T-helper 22 cell (primary cell): ENCODE measurements at places on chromosomes 2 and 18.

DNA sequence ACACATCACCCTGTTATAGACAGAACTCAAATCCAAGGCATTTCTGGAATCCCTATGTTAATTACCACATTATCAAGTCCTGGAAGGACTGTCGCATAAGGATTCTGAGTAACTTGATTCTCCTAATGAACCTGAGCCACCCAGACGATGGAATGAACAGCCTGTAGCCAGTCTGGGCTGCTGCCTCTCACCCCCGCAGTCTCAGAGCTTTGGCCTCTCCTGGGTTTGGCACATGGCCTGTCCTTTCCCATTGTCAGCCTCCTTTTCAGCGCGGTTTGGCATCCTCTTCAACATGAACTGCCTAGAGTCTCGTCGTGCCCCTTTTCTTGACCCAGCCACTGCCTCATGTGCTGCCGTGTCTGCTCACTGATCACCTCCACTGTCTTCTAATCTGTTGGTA, 147.6 kb downstream of the SLC8A1 start:
- DNase-seq, result no peak

DNA sequence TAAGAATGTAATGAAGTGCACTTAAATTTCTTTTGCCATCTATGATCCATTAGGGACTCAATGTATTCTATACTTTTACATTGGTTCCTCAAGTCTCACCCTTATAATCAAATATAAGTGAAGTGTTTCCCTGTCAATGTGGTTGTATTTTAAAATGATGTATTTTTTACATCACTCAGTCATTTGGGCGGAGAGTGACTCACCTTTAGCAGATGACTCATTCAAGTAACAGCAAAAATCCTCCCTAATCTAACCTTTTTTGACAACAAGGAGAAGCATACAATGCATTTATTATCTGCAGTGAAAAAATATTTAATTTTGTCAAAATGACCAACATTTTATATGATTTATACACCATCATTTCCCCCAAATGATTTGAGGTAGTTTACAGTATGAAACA, 94.4 kb downstream of the FANCL start:
- no peak for DNase-seq

DNA sequence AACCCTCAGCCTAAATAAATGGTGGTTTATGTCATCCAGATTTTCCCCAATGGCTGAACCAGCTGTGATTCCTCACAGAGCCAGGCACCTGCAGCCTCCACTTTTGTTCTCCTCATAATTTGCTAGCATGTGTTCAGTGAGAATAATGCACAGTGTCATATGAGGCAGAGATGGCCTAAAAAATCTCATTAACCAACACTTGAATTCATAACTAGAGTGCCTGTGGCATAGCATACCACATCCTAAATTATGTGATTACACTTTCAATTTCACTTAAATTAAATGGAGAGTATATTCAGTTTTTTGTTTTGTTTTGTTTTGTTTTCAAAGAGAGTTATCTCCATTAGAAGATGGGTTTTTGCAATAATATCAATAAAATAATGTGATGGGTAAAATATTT, 488.0 kb downstream of the CBLN2 start:
- no peak for DNase-seq

DNA sequence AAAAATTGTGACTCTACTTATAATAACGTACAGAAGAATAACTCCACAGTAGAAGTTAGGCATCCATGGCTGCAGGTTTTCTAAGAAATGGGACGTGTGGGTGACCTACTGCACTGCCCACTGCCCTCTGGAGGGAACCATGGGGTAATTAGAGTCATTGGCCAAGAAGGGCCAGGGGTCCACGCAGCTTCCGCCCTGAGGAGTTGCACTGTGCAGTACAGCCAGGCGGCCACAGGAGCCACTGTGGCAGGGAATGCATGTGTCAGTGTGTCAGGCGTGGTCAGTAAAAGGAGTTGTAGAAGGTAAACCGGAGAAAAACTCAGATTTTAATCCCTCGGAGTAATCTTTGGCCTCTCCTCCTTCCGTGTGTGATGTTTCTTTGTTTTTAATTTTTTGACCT, 24.8 kb downstream of the NCK2 start:
- no peak for DNase-seq

DNA sequence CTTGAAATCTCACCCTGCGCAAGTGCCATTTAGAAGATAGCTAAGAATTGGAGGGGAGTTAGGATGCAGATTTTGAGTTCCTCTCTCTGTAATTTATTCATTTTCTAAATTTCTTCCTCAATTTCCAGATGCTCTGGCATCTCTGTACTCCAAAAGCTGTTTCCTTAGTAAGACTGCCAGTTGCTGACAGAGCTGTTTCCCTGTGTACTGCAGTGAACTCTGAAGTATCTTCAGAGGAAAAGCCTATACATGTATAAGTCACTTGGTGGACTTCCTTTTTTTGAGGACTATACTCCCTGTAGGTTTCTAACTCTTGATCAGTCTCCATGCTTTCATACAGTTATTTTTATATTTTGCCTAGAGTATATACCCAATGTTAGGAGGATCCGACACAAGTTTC, 1.5 kb upstream of the RESP18 start:
- DNase-seq, result no peak

DNA sequence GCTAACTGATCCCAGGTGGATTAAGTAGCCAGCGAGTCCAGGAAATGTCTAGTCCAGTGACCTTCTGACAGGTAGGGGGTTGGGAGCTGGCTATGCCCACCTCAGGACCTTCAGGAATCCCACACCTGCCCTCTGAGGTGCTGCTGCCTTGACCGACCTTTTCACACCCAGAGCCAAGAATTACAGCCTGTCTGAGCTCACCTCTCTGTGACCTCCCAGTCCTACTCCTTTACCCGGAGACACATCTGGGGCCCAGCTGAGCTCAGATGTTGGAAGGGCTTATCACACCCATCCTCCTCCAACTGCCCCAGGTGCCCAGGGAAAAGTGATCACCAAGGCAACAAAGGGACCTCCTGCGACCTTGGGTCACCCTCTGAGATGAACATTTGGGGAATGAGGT, 413.3 kb upstream of the TNP1 start:
- DNase-seq, result no peak

DNA sequence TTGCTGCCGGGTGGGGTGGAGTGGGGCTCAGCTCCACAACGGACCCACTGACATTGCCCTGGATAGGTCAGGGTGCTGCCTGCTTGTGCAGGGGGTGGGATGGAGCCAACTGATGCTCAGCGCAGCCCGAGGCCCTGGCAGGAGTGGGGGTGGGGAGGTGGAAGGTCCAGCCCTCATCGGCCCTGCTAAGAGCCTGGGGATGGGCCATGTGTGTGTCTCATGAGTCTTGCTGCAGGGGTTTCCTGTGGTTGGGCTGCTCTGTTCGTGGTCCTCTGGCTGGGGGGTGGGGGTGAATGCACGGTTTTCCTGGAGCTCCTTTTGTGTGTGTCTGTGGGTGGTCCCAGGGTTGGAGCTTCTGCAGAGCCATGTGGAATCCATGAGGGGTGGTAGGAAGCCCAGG, 39.4 kb upstream of the GALR1 start:
- no peak for DNase-seq

GRCh38 chr2:20603791-20604190, 47.1 kb downstream of the HS1BP3 start:
- no peak for DNase-seq

DNA sequence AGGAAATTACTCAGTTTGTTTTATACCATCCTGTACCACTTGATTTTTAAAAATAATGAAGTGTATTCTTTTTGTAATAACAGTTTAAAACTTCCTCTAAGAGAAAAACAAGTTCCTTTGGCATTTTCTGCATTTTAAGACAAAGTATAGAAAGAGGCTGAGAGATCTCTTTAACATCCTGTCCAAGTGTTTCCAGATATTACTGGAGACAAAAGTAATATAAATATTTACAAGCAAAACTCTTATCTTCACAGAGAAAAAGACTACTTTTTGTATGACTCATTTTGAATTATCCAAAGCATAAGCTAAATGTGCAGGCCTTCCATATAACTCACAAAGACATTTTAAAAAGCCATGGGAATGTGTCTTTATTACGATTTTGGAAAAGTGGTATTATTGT, 221.1 kb downstream of the RDH14 start:
- DNase-seq, result no peak

DNA sequence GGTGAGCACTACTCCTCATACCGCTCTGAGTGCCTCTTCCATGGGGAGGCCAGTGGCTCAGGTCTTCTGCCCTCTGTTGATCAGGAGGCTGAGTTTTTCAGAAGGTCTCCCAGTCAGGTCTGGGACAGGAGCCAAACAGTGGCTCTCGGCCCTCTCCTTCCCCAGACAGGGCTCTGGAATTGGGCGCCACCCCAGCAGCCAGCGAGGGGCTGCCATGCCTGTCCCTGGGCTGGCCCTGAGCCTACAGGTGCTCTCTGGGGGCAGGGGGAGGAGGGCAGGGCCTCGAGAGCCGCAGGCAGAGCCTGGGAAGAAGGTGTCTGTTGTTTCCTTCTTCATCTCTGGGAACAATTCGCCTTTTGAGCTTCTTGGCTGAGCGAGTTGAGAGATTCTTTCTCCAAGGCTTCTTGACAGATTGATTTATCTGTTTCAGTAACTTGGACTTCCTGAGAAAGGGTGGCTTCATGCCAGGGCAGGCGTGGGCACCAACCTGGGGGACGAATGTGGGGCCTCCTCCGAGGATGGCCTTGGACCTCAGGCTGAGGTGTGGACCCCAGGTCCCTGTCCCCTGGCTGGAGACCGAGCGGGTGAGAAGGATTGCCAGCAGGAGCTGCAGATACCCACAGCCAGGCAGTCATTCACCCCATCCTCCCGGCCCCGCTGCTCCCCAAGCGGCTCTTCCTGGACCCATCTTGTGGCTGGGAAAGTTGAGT, 64.7 kb upstream of the GLI2 start:
- DNase-seq, result no peak

DNA sequence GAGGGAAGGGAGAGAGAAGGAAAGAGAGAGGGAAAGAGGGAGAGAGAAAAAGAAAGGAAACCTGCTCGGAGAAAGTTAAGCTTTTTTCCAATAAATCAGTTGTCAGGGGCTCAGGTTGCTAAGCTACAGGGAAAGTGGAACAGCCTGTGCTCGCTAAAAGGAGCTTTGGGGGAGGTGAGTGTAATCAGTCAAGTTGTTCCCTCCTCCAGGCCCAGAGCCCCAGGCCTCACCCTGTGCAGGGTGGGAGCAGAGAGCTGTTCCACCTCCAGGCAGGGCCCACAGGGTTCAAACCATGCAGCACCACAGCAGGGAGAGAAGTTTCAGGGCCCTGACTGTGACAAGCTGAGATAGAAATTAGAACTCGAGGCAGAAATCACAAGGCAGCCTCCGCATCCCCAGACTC, 56.4 kb upstream of the PPP1CB start:
- DNase-seq, result no peak

- DNase-seq, result no peak
Measured at GRCh38 chr18:29184654-29185053, 1007.7 kb upstream of the CDH2 start.

GRCh38 chr2:125644257-125644656, 1011.7 kb upstream of the GYPC start:
- no peak for DNase-seq
